ENCODE measurements at places on chromosomes 5 and 9.
A peak's percentile ranks its signal among the peaks of the same experiment; 100 is the strongest.

DNA sequence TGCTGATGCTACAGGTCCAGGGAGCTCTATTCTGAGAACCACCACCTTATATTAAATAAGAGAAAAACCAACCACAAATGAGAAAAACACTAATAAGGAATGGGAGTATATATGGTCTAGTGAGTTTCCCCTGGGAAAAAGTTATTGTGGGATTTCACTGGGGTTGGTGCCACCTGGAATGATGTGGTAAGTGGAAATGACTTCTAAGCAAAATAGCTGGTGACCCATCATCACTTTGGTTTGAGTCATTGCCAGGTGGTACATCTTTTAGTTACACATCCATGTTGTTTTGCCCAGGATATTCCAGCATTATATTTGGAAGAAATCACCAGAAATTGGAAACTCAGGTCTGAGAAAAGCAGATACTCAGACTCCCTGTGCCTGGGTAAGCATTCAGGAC lies 437.3 kb downstream of the DTWD2 start:
- no peak for DNase-seq

DNA sequence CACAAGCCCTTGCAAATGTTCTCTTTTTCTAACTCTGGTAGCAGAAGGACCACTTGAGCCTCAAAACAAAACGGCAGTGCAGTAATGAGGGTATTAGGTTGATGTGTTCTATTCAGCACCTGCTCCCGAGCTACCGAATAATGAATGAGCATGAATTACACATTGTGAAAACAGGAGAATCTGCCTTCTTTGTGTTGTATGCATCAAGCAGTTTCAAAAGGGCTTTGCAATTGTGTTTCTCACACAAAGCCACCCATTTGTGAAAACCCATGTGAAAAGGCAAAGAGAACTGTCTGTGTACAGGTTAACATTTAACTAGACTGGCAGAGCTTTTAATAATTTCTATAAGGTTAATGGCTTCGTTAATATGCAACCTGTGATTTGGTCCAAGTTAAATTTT lies 97.8 kb downstream of the STK32A start:
- no peak for DNase-seq

DNA sequence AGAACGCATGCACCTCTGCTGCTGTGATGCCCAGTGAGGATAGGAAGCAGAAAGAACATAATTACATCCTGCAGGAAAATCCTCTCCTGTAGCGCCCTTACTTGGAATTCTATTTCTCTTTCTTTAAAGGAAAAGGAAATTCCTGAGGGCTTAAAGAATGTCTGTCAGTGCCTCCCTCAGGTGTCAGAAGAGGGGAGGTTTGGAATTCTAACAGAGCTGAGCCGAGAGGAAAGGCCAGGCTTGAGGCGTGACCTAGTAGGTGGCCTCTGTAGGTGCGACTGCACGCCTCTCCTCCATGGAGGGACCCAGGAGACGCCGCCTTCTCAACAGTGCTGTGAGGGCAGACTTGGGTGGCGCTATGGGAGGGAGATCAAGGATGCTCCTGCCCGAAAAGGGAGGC lies 55.9 kb upstream of the ERCC6L2 start:
- DNase-seq = no peak

- no peak for DNase-seq
These were observed 431.6 kb downstream of the ICE1 start for GRCh38 chr5:5854087-5854486.

DNA sequence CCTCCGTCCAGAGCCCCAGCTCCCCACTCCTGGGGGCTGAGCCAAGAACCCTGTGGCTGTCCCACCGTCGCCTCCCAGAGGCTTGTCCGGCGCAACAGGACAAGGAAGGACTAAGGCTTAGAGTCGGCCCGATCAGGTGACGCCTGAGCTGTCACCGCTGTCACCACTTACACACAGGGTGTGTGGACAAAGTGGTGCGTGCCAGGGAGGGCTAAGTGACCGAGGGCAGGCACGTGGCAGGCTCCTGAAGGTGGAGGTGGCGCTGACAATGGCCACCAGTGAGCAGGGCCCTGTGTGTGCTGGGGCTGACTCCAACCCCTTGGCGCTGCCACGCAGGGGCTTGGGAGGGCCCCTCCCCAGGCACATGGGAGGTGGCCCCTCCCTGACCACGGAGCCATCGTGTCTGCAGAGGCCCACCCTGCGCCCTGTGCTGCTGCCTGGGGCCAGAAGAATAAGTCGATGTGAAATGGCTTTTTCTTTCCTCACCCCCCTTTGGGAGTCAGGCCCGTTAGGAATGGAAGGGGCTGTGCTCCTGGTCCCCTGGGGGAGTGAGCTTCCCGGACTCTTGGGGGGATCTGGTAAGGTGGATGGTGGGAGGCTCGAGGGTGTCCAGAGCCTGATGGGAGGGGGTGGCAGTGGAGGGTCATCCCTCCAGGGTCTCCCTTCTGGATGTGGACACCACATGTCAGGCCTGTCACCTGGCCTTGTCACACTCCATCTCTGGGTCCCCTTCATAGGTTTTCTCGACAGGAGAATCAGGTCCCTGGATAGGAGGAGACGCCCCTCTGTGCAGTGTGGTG lies 2.6 kb upstream of the GPSM1 start:
- DNase-seq = no peak

DNA sequence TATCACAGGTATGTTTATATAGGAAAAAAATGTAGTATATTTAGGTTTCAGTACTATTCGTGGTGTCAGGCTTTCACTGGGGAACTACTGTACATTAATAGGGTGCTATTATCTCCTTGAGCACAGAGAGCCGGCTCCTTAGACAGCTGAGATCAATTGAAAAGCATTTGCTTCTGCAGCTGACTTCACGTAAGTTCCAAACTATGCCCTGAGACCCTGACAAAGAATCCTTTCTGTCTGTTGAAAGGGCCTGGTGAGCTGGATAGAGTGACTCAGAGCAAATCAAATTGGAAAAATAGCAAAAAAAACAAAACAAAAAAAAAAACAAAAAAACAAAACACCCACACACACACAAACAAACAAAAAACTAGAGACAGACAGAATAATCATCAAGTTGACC lies 652.0 kb downstream of the MTRR start:
- DNase-seq = no peak

- no peak for DNase-seq
These were observed 5.1 kb downstream of the GDNF start for GRCh38 chr5:37834542-37835379.

DNA sequence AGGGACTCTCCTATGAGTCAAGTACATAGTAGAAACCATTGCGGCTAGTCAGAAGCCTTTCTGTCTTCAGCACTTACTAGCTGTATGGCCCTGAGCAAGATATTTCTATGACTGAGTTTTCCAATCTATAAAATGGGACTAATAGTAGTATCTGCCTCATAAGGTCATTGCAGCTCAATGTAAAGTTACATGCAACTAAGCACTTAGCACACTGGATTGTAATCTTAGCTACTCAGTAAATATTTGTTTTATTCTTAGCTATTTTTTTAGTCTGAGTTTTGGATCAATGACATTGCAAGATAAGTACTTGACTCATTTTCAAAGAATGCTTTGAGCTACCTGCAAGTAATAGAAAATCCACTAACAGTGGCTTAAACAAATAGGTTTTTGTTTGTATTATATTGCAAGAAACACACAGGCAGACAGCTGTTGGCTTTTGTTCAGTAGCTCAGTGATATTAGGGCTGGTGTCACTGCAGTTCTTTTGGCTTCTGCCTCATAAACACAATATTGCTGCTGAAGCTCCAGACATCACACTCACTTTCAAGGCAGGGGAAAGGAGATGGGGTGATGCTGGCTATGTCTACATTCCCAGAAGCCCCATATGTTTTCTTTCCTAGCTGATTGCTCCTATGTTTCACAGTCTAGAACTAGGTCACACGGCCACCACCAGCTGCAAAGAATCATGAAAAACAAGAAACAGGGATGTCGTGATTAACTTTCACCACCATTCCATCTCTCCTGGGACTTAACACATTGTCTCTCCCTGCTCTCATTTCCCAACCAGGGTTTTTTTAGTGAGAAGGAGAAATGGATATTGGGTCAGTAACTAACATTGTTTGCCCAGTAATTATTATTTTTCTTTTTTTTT lies 26.9 kb upstream of the FAT2 start:
- no peak for DNase-seq

- DNase-seq = no peak
These were observed 12.8 kb downstream of the LEAP2 start for GRCh38 chr5:132886064-132886823.

DNA sequence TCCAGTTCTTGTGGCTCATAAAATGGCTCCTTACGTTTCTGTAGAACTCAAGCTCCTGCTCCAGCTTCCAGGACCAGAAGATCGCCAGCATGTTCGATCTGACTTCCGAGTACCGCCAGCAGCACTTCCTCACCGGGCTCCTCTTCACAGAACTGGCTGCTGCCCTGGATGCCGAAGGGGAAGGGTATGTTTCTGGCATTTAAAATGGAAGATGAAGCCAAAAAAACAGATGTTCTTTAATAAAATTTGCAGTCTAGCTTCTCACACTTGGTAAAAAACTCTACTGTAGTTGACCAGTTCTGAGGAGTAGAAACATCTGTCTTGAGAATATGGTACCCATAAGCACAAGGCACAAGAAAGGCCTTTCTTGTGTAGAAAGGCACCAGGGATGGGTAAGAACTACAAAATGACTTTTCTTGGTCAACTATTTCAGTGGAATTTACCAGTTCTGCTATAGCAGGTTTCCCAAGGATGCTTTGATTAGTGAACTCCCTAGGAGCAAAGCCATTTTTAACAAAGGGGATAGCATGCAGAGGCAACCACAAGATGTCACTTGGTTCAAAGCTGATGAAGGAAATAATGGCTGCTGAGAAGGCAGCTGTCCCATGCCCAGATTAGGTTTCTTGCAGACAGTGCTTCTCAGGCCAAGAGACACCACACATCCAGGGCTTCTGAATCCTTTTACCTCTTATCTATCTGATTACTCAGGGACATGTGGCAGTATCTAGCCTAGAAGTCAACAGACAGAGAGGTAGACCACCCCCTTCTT lies 192.4 kb downstream of the DOCK8 start:
- no peak for DNase-seq

DNA sequence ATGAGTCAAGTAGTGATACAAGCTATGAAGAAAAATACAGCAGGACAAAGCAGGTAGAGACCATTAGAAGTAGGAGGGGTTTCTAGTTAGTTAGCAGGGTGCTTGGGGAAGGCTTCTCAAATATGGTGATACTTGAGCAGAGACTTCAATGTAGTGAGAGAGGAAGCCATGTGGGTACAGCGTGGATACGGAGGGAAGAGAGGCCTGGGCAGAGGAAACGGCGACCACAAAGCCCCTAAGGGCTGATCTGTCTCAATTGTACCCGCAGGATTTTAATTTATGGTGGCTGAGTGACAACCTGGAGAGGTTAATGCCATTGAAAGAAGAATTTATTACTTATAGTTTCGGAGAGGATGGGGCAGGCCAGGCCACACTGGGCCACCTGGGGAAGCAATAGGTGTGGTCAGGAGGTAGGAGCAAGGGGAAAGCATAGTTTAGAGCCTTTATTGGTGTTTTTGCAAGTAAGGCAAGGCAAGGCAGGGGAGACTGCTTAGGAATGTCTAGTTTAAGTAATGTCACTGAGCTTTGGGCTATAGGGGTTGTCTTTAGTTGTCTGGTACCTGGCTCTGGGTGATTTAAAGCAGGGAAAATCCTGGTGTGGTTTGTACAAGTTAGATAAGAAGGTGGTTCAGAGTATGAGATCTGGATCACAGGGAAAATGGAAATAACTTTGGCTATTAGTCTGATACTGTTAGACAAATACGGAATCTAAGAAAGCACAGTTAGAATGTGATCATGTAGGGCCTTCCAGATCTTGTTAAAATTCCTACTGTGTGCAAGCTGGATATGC lies 42.6 kb downstream of the GCNT4 start:
- DNase-seq = peak; percentile 54

- no peak for DNase-seq
These were observed 299.3 kb upstream of the POU5F2 start for GRCh38 chr5:94040591-94041148.

GRCh38 chr9:109918339-109919163 lies 138.6 kb downstream of the PALM2AKAP2 start:
- DNase-seq = no peak

- no peak for DNase-seq
These were observed 33.0 kb downstream of the SLC9A3 start for GRCh38 chr5:491119-491855.

GRCh38 chr9:69293156-69293555 lies 31.9 kb upstream of the ENTREP1 start:
- DNase-seq = no peak

DNA sequence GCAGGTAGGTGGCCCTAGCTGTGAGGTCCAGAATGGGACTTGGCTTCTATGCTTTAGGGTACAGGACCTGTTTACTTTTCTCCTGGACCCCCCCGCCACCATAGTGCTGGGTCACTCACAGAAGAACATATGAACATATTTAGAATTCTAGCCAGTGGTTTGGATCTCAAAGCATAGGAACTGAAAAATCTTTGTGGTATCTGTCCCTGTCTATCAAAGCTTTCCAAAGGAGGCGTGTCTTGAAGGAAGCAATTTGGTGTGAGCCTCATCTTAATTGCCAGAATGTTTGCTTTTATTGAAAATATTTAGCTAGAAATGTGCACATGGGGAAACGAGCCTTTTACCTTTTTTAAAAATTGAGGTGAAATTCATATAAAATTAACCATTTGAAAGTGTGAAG lies 6.2 kb downstream of the PHF2 start:
- DNase-seq = no peak

GRCh38 chr5:7802855-7803254 lies 48.1 kb downstream of the CFAP90 start:
- DNase-seq = peak; percentile 91

DNA sequence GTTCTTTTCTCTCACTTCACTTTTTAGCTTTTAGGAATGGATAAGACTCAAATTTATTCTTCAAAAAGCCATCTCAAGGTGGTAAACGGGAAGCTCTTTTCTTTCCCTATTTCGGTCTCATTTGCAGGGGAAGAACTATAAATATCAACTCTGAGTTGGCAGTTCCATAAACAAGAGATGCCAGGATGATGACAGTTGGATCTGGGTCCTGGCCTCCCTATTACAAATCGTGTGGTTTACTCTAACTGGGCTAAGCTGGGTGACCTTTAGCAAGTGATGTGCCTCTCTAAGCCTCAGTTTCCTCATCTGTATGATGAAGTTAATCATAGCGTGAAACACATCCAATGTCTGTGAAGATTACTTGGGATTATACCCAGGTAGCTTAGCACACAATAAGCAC lies 44.2 kb downstream of the TLE4 start:
- DNase-seq = no peak

GRCh38 chr9:88478246-88478645 lies 56.7 kb upstream of the NXNL2 start:
- DNase-seq = no peak

GRCh38 chr9:8424786-8425410 lies 625.3 kb upstream of the DMAC1 start:
- DNase-seq = no peak

Data from NB4 (cell line).